GF-D8 (cell line): ENCODE measurements at places on chromosomes 4 and X.

GRCh38 chr4:8201321-8201781 lies 2.3 kb downstream of the SH3TC1 start:
- DNase-seq = peak; percentile 31

GRCh38 chrX:120309873-120310705 lies 1.2 kb downstream of the TMEM255A start:
- no peak for DNase-seq

GRCh38 chr4:88549815-88550214 lies 26.2 kb upstream of the PYURF start:
- DNase-seq = no peak

- DNase-seq = no peak
These were observed 97.6 kb downstream of the CPE start for GRCh38 chr4:165476214-165477098.

- no peak for DNase-seq
These were observed 435.8 kb downstream of the MAGEB5 start for GRCh38 chrX:26651755-26652154.

DNA sequence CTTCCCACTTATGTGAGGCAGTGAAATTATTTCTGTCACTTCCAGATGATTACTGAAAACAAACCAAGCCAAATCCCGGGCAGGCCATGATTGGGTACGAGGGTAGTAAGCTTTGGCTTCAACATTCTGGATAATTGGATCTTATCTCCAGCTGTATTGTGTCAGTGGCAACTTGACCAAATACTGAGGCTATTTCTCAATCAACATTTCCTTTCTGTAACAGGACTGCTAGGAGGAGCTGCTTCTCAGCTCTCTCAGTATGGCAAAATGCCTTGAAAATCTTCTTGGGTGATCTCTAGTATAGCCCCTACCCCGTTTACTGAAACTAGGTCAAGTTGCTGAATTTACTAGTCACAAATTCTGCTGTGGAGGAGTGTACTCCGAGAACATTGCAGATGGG lies 169.3 kb upstream of the FRMPD4 start:
- no peak for DNase-seq

DNA sequence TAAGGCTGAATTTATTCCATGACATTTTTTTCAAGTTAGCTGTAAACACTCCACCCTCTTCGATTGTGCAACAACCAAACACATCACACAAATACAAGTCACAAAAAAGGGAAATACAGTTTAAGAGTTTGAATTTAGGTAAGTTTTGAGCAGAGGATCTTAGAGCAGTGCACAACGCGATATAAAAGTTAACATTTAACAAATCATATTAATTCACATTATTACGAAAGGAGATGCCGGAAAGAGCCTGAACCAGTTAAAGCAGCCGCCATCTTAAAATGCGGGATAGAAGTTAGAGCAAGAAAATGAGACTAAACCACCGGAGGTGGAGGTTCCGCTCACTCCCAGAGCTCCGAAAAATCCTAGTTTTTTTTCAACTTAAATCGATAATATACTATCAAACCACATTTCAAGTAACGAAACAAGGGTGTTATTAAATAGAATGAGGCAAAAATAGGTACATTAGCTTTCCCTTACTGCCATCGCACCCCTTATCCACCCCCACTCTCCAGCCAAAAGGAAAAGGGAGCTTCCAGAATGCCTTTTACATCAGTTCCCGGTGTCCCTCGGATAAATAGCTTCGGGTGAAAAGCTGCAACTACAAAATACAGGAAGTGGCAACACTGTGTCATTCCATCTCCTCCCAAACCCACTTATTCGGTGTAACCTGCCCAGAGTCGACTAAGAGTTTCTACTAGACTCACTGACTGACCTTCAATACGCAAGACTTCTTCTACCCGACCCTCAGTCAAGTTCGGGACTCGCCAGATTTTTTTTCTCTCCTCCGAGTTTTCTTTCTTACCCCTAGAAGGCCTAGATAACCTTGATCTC lies 1.9 kb downstream of the UBE2D3 start:
- peak; percentile 57 for DNase-seq

GRCh38 chrX:28960063-28960462 lies 372.8 kb downstream of the IL1RAPL1 start:
- no peak for DNase-seq

DNA sequence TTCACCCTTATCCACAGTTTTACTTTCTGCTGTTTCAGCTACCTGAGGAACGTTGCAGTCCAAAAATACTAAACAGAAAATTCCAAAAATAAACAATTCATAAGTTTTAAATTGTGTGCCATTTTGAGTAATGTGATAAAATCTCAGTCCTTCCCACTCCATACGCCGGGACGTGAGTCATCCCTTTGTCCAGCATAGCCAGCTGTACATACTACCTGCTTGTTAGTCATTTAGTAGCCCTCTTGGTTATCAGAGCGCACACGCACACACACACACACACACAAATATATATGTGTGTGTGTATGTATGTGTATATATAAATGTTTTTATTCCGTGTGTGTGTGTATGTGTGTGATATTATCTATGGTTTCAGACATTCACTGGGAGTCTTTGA lies 4.8 kb upstream of the CCSER1 start:
- no peak for DNase-seq

- DNase-seq = no peak
These were observed 209.5 kb upstream of the AR start for GRCh38 chrX:67334323-67334722.

DNA sequence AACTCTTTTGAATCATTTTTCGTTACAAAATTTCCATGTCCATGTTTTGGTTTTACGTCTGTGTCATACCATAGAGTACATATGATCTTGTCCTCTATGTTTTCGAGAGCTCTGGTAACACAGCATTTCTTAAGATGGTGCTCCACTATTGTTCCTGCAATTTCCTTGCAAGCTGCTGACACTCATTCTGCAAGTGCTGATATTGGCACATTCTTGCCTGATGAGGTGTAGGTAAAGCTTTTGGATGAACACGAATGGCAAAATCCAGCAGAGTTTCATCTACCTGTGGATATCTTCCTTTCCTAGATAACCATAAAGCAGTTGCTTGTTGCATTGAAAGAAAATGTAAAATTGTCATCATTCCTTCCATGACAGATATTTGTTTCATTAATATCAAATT lies 41.3 kb downstream of the MAGEB17 start:
- DNase-seq = no peak

DNA sequence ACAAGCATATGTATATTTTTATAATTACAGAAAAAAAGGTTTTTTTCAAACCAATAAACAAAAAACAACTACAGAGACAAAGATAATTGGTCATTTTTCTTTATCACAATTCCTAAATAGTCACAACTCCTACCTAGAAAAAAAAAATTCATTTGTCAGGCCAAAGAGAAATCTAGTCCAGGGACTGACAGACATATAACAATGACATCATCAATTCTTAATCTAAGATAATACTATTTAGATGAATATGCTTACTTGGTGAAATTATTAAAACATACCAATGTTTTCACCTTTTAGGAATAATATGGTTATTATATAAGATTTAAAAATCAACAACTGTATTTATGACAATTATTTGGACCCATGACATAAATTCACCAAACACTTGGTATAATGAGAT lies 48.4 kb downstream of the CHM start:
- DNase-seq = no peak

- no peak for DNase-seq
These were observed 62.0 kb downstream of the CNGA2 start for GRCh38 chrX:151796576-151796975.

DNA sequence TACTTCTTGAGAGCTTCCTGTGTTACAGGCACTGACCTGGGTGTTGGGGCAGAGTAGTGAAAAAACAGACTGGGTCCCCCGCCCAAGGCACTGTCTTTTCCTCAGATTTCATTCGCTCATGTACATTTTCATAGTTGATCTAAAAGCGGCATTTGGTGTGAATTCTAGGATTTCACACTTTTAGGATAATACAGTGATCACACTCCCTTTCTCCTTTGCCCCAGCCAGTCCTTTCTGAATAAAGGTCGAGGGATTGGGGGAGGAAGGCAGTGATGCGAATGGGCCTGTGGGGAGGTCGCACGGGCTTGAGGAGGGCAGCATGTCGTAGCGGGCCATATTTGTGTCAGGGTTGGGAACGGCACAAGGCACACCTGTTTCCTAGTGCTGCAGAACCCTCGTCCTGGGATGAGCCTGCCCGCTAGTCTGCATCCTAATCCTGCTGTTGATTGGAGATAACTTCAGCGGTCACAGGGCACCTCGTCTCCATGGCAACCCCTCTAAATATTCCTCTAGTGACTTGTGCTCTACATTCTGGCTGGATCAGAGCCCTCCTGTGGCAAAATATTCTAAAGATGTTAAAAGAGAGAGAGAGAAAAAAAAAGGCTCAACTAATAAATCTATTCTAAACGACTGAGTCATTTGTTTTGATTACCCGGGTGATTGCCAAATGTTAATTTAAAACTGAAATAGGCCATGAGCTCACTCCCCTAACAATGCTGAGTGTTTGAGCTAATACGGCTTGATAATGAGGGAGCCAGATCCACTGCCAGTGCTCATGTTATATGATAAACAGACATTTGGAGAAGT lies 21.8 kb downstream of the FHL1 start:
- no peak for DNase-seq

GRCh38 chrX:123357941-123358340 lies 173.9 kb downstream of the GRIA3 start:
- peak; percentile 13 for DNase-seq

- no peak for DNase-seq
These were observed 29.2 kb downstream of the GRID2 start for GRCh38 chr4:92333016-92333415.

DNA sequence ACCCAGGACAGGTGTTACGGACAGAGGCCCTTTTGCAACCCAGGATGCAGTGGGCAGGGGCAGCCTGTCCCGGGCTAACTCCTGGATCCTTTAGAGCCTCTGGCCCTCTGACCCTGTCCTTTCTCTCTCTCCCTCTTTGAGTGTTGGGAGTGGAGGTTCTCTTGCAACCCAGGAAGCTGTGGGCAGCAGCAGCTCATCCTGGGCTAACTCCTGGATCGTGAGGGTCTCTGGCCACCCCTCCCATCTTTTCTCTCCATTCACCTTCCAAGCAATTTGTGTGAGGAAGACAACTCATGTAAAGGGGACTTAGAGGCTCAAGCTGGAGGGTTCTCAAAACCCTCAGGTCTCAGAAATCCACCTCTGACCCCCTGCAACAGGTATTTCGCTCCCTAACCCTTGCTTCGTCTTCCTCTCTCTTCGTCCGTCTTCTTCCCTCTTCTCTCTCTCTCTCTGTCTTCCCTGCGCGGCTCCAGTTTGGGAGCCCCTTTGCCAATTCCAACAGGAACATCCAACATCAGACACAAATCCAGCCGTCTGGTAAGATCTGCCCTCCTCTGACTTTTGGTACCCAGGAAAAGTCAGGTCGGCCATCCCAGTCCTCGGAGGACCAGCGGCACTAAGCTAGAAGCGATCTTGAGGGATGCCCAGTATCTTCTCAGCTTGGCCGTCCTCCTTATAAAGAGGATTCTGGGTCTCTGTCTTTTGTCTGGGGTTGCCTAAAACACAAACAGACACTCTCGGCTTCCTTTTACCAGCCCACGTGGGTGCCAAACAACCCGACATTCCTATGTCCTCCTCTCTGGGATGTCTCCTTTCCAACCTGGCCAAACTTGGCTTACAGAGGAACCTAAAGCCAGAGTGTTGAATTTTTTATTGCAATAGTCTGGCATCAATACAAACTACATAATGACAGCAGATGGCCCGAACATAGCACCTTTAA lies 7.9 kb downstream of the ASMTL start:
- DNase-seq = no peak

DNA sequence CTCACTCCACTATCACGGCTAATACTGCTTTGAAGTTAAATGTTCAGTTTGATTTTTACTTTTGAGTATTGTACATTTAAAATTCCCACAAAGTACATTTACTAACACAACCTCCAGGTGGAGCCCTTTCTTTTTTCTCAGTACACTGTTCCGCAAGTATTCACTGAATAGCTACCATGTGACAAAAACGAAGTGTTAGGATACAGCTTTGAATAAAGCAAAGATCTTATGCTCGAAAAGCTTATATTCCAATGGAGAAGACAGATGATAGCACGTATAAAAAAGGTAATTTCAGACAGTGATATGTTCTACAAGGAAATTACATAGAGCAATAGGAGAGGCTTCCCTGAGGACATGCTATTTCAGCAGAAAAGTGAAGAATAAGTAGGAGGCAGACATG lies 60.7 kb upstream of the ABCG2 start:
- peak; percentile 7 for DNase-seq

DNA sequence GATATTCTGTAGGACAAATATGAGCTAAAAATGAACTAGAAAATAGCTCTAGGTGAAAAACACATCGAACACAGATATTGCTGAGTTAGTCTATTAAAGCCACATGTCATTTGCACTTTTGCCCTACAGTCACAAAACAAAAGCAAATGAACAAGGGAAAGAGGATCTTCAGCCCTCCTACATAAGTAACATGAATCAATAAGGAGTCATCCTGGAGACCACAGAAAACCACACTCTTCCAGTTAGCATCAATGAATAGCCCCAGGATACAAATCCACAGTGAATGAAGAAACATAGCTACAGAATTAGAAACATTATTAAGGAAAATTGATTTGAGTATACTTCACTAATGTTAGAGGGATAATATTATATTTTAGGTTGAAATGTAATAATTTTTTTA lies 311.4 kb downstream of the MAPK10 start:
- no peak for DNase-seq

- no peak for DNase-seq
These were observed at the start of gene GRID2 for GRCh38 chr4:92303621-92304027. Gene GRID2 (plus strand): TSS chr4:92303966.

DNA sequence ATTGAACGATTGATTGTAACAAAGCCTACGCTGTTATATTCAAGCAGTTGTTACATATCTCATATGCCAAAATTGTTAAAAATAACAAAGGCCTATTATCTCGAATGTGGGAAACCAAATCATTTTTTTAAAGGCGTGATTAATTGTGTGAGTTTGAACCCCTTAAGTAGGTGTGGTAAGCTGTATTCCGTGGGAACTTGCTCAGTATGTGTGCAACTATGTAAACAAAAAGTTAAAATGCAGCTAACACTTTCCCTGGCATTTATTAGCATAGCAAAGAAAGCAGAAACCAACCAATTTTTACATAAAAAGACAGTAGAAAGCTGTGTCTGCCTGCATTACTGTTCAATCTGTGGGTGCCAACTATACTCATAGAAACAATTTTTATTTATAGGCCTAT lies 166.0 kb upstream of the HAND2 start:
- DNase-seq = no peak

- DNase-seq = no peak
These were observed 13.0 kb upstream of the DAPP1 start for GRCh38 chr4:99803566-99804101.

GRCh38 chrX:23820235-23820782 lies 37.3 kb downstream of the SAT1 start:
- DNase-seq = no peak

- DNase-seq = no peak
These were observed 593.8 kb upstream of the DIPK2B start for GRCh38 chrX:45794323-45794994.

DNA sequence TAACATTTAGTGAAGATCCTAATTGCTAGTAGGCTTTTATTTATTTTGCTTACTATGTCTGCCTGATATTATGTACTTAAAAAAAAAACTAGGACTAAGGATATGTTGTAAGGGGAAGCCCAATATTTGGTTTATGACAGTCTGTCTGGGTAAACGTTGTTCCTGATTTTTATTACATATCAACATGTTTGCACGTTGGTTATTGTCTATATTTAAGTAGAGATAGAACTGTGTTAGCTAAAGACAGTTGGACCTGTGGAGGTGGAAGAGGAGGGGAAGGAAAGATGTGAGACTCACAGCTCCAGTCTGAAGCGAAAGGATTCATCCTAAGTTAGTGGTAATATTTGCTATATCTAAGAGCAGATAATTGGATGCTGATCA lies 90.3 kb downstream of the TMEM131L start:
- no peak for DNase-seq
